ENCODE measurements at places on chromosomes 5 and 9.

GRCh38 chr9:77935211-77935610 lies 96.4 kb downstream of the GNAQ start:
- DNase-seq: no peak

DNA sequence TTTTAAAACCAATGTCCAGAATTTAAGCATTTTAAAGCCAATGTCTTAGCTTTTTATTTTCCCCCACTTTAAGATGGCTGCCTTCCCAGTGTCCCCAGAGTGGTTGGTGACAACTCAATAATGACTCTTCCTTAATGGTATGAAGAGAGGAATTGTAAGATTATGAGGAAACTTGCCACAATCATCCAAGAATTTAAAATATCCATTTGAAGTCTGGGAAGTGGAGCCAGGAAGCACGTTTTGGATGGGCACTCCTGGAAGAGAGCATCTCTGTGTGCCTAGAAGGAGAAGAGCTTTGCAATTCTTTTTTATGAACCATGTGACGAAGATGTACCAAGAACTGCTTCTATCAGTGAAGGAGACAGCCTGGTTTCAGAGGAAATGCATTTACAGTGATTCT lies 11.3 kb upstream of the IGFBPL1 start:
- DNase-seq: no peak

- no peak for DNase-seq
These were observed 37.2 kb downstream of the SAR1B start for GRCh38 chr5:134595458-134595838.

DNA sequence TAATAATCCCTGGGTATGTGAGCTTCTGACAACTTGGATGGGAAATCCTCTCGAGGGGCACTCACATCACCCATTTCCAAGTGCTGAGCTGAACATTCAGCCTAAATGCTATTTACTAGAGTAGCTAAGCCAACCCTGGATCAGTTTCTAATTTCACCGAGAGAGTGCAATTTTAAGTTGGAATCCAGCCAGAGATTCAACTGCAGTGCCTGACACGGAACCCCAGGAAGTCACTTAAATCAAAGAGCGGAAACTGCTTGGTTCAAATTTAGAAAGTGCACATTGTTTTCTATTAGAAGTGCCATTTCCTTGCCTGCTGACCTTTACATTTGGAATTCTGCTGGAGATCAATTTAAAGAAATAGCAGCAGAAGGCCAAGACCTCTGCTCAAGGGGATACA lies 8.8 kb downstream of the SPRY4 start:
- no peak for DNase-seq
